ENCODE measurements at places on chromosomes 2 and 18. TPM values are rescaled to one million over a fixed set of nuclear protein-coding genes. Genes with fewer than 3 reads are reported as not detected.

Gene SULT1C2
- total RNA-seq, result not detected

Gene RBM44
- 1.2 TPM for total RNA-seq

GRCh38 chr2:66604326-66604725 is 169.4 kb downstream of the MEIS1 start:
- no peak for DNase-seq

DNA sequence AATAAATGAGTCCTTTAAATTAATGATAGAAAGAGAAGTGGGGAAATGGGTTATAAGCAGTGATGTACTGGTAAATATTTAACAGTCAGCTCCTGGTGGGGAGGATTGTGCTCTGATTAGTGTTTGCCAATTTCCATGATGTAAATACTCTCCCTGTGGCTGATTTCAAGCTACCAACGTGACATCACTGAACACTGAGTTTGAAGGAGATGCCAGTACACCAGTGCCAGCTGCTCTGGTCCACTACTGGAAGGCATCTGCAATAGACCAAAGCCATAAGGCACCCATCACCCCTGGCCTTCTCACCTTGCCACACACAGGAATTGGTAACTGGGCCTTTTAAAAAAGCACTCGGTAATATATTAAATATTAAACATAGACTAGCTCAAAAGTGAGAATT is 77.7 kb downstream of the TGOLN2 start:
- DNase-seq, result no peak

DNA sequence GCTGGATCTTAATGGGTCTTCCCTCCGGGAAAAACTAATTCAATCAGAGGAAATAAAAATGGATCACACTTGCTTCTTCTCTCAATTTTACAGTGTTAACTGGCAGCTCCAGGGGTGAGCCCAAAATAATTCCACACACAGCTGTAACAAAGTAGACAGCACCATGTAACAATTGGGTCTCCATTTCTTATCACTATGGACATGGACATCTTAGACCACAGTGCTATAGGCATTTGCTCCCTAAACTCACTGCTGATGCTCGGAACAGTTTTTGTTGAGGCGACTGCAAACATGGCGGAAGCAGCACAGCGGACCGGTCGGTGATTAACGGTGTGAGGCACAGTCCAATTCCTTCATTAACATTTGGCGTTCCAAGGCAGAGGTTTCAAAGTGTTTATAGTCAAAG is 144.7 kb upstream of the NCK2 start:
- no peak for DNase-seq

- DNase-seq, result no peak
Measured at GRCh38 chr2:84833481-84834150, 47.3 kb downstream of the TRABD2A start.

All from B cell (primary cell).